ENCODE measurements at places on chromosomes 5 and 9.

DNA sequence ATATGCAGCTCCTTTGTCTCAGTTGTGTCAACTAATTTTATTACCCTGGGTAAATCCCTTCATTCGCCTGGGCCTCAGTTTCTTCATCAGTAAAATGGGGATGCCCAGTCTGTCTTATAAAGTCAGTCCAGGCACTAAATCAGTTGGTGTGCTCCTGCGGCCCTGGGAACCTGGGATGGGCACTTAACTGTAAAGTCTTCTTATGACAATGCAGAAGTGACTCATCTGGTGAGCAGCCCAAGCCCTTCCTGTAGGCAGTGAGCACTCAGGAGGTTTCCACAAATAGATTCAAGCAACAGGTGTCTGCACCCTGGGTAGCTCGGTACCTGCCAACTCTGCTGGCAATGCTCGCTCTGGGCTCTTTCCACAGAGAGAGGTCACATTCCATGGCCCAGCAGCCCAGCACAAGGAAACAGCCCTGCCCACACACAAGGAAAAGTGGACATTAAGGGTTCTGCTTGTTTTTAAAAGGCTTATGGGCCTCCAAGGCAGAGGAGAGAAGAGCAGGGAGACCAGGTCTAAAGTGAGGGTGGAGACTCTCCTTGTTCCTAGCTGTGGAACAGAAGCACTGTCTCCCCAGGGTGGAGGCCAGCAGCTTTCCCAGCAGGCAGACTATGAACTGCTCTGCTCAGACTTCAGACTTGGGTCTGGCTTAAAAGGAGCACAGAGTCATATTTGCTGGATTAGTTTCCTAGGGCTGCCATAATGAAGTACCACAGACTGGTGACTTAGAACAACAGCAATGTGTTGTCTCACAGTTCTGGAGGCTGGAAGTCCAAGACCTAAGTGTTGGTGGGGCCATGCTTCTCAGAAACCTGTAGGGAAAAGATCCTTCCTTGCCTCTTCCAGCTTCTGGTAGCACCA lies 89.7 kb upstream of the ADRA1B start:
- peak; percentile 47 for DNase-seq

DNA sequence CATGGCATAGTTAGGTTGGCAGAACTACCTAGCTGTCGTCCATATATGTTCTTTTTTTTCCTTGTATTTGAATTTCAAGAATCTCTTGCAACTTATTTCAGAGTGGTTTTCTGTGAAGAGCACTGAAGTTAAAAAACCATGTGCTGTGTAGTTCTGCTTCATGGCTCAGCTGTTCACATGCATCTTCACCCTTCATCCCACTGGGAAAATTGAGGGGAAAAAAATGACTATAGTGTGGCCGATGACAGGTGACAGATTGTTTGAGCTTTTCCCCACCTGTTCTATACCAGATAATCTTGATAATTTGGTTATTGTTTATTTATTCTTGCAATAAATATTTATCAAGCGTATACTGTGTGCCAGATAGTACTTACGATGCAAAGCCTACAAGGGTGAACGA lies 77.8 kb downstream of the AOPEP start:
- no peak for DNase-seq

DNA sequence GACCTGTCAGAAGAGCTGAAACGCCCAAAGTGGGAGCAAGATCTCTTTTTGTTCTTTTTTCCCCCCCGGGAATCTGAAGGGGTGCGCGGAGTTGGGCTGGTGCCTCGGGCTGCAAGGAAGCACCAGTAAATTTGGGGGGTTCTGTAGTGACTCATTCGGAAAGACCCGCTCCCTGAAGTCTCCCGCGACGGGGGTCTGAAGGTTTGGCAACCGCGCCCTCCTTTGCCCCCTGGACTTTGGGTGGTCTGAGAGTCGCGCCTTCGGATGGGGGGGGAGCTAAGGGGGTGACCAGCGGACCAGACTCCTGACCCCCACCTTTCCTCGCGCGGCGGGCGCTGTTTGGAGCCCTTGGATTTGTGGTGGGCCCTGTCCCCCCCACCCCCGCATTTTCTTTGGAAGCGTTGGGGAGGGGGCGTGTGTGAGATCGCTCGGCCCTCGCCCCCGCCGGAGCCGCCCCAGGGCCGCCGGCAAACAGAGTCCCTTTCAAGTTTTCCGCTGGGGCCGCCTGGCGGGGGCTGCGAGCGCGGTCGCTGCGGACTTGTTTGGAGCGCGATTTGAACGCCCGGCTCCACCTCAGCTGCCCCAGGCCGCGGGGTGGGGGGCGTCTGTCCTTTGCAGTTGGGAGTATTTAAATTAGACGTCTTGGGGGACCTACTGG lies 2.0 kb downstream of the CXXC5 start:
- DNase-seq, result no peak

DNA sequence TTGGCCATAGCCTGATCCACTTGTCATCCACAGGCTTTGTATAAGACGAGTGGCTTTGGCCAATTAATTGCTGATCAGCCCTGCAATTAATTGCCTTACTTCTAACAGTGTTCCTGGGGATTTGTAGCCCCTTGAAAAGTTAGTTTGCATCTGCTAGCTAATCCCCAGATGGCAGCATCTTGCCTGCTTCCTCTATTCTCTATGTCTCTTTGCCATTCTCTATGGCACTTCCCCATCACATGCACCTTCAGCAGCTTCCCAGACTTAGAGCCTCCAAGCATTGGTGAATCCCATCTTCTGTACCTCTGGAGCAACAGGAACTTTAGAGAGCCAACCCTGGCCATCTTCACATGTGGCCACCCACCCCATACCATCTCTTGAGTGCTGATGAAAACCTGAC lies 197.0 kb upstream of the DMAC1 start:
- no peak for DNase-seq

- DNase-seq, result no peak
These were observed 10.0 kb upstream of the SLC12A7 start for GRCh38 chr5:1121891-1122290.

DNA sequence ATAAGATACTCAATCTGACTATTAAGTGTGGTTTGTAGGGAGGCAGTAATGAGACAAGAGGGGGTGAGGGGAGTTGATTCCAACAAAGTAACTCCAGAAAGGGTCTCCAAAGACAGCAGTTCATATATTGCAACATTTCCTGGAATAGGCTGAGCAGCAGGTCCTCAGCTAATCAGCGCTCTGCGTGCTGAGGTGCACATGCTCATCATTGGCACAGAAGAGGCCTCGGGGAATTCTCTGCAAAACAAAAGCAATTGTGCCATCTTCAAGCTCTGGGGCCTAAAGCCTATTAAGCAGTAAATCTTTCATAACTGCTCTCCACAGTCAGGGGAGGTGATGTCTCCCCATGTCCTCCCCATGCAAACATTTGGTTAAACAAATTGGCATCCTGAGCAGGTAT lies 357.3 kb downstream of the SPOCK1 start:
- DNase-seq, result no peak

DNA sequence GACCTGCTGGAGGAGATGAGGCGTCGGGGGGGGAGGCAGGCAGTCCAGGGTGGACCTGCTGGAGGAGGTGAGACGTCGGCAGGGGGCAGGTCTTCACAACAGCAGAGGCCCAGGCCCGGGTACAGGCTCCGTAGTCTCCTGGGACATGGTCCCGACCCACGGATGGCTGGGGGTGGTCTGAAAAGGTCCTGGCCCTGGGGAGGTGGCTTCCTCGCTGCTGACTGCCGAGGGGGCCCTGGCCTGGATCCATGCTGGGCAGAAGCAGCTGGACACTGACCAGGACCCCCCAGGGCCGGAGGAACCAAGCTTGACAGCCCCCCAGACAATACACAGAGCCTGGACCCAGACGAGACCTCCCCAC lies 8.5 kb downstream of the EGFL7 start:
- no peak for DNase-seq

Data from CD4-positive, CD25-positive, alpha-beta regulatory T cell (primary cell).